Jurkat, Clone E6-1 (cell line): ENCODE measurements at places on chromosomes 2 and 18.

GRCh38 chr2:174399171-174399570 is 3.6 kb downstream of the SCRN3 start:
- DNase-seq = no peak

DNA sequence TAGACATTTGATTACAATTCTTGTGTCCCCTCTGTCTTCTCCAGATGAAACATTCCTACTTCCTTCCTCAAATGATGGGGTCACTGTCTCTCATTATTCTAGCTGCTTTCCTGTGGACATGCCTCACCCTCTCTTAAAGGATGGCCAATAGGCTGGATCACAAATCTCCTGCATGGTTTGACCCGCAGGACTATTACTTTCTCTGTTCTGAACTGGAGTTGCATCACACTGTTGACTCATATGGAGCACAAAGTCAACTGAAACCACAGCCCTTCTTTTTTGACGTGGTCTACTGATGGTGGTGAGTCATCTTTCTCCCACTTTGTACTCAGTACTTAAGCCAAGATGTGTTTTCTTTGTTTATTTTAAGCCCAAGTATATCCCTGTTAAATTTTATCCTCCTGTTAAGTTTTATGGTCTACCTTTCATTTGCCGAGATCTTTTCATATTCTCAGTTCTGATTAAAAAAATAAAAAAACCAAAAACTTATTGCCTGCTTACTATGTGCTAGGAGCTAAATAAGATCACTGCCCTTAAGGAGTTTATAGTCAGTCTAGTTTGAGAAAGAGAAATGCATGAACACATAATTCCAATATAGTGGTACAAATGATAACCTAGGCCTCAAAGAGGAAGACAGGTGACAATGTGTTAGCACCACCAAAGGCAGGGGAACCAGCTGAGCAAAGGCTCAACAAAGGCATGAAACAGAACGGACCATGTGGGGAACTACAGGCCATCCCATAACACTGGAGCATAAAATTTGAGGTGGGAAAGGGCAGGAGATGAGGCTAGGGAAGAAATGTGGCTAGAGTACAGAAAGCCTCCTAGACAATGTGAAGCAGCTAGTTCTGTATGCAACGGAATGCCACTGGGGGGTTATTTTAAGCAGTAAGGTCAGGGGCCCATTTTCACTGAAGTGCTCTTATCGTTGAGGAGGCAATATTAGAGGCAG is 67.6 kb upstream of the ZFP36L2 start:
- peak; percentile 65 for DNase-seq

GRCh38 chr2:40665493-40666232 is 213.8 kb upstream of the SLC8A1 start:
- DNase-seq = no peak

- DNase-seq = no peak
Observed at GRCh38 chr2:57536535-57537231, 509.9 kb upstream of the VRK2 start.

DNA sequence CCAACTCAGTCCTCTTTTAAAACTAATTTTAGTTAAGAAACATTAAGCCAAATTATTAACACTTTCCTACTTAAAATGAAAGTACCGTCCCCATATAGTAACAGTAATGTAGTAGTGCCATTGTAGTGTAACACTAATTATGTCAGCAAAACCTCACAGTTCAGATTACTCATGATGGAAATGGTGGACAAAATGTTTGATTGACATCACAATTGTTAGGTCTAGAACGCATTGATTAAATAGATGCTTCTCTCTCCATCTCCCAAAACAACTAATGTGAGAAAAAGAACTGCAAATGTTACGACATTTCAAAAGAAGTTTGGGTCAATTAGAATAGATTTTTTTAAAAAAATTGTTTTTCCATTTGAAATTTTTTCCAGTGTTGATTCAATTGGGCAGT is 1.2 kb upstream of the ATF2 start:
- DNase-seq = no peak

- no peak for DNase-seq
Observed at GRCh38 chr18:62754026-62754425, 38.7 kb downstream of the PHLPP1 start.

DNA sequence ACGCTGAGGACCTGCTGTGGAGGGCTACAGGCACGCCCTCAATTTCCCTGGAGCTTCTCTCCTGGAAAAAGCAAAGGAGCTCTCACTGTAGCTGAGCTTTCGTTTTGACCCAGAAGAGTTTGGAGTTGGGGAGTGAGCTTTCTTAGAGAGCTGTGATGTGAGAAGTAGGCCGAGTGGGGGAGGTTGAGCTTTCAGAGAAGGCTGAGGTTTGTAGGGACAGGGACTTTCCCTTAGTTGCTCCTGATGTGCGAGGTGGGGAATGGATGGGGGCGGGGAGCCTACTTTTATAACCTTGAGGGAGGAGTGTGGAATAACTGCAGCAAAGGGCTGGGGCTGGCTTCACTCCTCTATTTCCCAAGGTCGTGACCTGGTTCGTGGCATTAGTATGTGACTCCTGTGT is 47.1 kb downstream of the ZNF532 start:
- no peak for DNase-seq

- no peak for DNase-seq
Observed at GRCh38 chr2:218306184-218306920, 14.0 kb upstream of the TMBIM1 start.

DNA sequence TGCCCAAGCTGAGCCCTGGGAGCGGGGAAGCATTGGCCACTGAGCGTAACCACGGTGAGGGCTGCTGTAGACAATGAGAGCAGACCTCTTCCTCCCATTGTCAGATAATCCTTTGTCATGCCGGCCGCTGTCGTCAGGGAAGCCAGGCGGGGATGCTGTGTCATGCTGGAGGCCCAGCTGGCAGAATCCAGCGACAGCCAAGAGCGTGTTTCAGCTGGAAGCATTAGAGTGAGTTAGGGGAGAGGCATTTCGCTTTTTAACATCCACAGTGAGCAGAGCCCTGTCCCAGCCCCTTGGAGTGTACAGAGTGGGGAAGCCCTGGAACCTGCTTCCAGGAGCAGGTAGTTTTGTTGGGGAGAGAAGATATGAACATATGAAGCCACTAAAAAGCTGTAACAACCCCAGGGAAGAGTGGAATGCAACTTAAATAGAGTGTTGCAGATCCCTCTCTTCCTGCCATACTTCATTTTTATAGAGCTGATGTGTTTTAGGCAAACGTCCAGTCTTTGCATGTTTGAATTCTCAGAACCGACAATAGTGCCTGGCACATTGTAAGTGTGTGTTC is 7.0 kb downstream of the CTIF start:
- DNase-seq = no peak

- peak; percentile 88 for DNase-seq
Observed at GRCh38 chr2:136134126-136134525, 16.2 kb upstream of the CXCR4 start.

GRCh38 chr2:210035679-210036078 is 33.2 kb downstream of the RPE start:
- no peak for DNase-seq

- no peak for DNase-seq
Observed at GRCh38 chr2:230748087-230748486, 35.4 kb downstream of the CAB39 start.

DNA sequence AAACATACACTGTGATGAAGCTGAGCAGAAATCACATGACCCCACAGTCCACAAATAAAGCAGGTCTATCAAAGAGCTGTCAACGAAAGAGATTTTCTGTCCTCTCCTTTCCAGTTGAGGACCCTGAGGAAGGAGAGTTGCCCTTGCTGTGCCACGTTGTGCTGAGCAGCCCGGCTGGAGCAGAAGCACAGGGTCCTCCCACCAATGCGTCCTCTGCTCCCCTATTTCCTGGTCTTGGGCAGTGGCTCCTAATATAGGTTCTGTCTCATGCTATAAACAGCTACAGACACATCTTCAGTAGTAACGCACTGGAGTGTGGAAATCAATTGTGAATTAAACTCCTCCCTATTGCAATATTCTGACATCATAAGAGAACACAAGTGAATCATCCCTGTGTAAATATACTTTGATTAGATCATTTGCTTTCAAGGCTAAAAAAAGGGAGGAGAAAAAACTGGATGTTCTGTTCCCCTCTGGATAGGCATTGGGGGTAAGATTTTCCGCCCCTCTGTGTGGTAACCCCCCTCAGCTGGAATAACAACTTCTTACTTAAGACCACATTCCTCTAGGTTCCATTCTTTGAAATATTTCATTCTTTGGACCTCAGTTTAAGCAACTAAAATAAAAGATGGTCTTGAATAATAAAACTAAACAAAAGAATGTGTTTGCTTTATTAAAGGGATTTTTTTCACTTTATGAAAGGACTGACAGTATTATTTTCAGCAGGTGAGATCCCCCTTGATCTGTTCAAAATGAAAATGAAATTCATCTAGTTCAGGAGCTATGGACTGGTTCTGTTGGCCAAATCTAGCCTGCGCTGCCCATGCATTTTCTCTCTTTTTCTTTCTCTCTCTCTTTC is 8.3 kb upstream of the RHOB start:
- no peak for DNase-seq

GRCh38 chr18:72160510-72161445 is 383.4 kb downstream of the CBLN2 start:
- no peak for DNase-seq

DNA sequence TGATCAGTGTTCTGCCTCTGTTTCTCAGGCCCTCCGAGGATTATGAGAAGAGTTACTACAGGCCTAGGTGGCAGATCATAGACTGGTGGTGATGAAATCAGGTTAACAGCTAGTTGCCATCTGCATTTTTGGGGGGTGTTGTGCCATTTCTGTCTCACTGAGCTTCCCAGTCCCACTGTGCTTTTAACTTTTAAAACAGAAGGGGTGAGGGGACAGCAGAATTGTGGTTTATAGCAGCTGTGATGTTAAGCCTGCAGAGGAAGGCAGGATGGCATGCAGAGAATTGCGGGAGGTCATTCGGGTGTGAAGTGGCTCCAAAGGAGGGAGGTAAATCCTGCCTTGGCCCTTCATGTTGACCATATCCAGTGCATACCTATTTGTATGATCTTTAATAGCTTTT is 5.0 kb downstream of the CAB39 start:
- DNase-seq = no peak

DNA sequence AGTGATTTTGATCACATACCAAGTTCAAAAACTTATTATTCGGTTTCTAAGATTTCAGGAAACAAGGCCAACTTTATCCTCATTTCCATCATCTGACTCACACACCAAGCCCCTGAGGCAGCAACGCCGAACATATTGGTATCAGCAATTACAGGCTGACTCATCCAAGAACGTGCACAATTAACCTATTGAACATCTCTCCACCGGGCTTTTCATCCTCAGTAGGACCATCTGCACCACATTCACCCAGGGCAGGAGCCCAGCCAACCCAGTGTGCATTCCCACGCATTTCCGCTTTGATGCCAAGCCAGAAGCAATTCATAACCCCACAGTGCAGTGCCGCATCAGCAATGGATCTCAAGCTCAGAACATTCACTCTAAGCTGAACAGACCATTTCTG is 52.9 kb downstream of the SCG2 start:
- no peak for DNase-seq

- peak; percentile 84 for DNase-seq
Observed at GRCh38 chr18:79139206-79139605, 70.0 kb downstream of the ATP9B start.
